ENCODE measurements at places on chromosomes 1 and 21.

DNA sequence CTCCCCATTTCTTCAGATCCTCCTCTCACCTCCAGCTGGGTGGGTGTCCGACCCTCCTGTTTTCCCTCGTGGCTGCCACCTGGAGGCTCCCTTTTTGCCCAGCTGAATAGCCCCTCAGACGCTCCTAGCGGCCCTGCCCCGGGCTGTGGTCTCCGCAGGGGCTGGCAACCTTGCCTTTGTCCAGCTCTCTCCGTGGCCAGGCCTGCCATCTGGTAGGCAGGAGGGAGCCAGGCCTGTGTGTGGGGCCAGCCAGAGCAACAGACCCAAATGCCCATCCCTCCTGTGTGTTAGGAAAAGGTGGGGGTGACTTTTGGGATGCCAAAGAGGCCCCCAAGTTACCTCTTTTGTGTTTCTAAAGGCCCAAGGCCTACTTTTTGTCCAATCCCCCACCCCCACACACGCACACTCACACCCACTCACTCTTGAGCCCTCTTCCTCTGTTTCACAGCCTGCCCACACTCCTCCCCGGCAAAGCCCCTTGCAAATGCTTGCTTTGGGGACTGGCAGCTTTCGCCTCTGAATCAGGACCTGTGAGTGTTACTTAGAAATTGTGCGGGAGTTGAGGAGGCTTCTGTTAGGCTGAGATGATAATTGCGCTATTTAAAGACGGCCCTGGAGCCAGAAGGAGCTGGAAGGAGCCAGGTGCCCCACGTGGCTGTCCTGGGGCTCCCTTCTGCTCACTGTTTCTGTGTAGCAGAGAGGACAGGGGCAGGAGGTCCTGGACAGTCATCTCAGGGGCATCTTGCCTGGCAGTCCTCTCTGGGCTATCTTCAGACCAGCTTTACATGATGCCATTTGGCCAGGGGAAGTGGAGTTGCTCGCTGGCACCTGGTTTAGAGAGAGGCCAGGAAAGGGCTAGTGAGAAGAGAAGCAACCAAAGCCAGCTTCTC lies 9.1 kb downstream of the PPFIA4 start:
- DNase-seq, result no peak

DNA sequence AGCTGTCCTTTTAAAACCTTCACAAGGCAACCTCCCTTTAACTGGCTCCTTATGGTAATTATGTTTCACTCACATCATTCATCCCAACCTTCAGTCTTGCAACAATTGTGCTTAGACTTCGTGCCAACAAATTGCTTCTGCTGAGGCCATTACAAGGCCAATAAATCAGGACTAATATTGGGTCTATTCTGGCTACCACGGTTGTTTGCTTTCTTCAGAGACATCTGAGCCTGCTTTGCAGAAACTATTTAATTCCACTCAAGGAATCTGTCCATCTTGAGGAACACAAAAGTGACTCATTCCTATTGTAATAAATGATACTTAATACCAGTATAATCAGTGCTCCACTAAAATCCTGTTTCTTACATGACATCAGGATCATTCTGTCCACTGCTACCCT lies 2.6 kb upstream of the GSTM4 start:
- DNase-seq, result no peak

- no peak for DNase-seq
Observed at GRCh38 chr1:198373376-198373775, 167.1 kb downstream of the ATP6V1G3 start.

- DNase-seq, result no peak
Observed at GRCh38 chr1:147769106-147769505, 8.7 kb upstream of the GJA5 start.

GRCh38 chr1:59443310-59443709 lies 146.4 kb downstream of the FGGY start:
- DNase-seq, result no peak

DNA sequence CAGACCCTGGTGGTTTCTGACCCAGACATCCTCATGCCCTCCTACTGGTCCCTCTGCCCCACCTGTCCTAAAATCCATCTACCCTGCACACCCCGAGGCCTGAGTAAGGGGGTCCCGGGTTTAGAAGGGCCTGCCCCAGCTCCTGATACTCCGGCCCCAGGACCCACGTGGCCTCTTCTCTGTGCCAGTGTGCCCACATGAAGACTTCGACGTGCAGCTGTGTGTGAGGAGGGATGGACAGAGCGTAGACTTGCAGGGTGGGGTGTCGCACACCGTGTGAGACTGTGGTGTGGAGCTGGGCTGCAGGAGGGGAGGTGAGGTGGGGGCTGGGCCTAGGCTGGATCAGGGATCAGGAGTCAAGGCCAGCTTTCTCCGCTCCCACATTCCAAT lies 461.1 kb downstream of the PTPRU start:
- DNase-seq, result no peak

GRCh38 chr1:246609632-246610031 lies 43.4 kb downstream of the CNST start:
- DNase-seq, result no peak

- DNase-seq, result peak; percentile 64
Observed at GRCh38 chr1:15046487-15047165, 106.9 kb upstream of the TMEM51 start.

- no peak for DNase-seq
Observed at GRCh38 chr1:167720965-167721616, 691 bp upstream of the MPZL1 start.

GRCh38 chr1:24020025-24020424 lies 39.9 kb upstream of the SRSF10 start:
- no peak for DNase-seq

DNA sequence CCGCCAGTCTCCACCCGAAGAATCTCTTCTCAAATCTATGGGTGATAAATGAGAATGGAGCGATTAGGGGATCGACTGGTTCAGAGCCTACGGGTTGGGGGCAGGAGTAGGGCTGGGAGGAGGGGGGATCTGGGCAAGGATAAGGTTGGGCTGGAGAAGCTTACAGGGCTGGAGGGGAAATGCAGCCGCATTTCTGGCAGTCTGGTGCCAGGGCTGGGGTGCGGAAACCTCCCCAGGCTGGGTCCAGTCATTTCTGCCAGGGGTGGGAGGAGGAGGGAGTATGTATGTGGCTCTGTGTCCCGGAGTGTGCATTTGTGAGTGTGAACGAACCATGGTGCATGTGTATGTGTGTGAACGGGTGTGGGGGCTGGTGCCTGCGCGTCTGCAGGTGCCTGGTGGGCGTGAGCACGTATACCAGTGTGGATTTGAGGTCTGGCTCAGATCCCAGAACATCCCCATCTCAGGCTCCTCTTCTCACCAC lies 10.2 kb downstream of the C1orf216 start:
- no peak for DNase-seq

- peak; percentile 87 for DNase-seq
Observed at GRCh38 chr1:185939142-185939541, 205.0 kb downstream of the HMCN1 start.
